ENCODE measurements at places on chromosomes 1 and 21.

GRCh38 chr21:44382536-44382935, 29.1 kb downstream of the TRPM2 start:
- no peak for DNase-seq

DNA sequence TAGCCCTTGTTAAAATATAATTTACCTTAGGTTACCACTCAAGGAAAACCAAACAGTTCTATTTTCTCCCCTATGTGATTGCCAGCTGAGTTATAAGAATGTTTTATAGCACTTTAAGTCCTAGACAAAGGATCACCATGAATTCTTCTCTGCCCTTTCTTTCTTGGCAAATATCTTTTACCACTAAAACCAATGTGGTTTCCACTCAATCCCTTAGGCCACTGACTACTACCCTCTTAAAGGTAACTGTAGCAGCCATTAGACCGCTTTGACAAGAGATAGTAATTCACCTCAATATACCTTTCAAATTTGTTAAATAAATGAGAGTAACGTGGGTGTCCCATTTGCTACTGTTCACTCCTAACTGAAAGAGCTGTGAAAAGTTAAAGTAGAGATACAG, 307.9 kb upstream of the PRMT6 start:
- no peak for DNase-seq

DNA sequence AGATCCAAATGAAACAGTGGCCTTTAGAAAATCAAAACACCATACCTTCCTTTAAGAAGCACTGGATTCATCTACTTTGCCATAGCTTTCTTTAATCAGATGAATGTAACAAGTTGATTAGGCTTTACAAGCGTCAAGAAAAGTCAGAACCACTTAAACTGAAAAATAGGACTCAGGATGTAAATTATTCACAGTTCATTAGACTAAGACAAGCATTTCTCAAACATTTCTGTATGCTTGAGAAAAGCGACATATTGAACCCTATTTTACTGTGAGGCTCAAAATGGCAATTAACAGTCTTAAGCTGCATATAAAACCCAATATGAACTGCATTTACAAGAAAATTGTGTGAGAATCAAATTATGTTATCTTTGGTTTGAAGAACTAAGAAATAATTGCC, 256.7 kb upstream of the SNX7 start:
- DNase-seq, result no peak

GRCh38 chr1:56330391-56331026, 248.9 kb downstream of the PLPP3 start:
- no peak for DNase-seq

DNA sequence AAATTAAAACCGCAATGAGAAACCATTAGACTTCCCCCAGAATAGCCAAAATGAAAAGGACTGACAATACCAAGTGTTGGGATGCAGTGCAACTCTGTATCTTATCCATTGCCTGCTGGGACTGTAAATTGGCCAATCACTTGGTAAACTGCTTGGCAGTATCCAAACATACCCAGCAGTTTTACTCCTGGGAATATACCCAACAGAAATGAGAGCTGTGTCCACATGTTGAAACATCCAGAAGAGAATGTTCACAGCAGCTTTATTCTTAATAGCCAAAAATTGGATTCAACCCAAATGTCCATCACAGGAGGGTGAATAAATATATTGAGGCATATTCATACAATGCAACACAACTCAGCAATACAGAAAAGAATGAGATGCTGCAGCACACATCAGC, 13.7 kb upstream of the FAM20B start:
- no peak for DNase-seq

DNA sequence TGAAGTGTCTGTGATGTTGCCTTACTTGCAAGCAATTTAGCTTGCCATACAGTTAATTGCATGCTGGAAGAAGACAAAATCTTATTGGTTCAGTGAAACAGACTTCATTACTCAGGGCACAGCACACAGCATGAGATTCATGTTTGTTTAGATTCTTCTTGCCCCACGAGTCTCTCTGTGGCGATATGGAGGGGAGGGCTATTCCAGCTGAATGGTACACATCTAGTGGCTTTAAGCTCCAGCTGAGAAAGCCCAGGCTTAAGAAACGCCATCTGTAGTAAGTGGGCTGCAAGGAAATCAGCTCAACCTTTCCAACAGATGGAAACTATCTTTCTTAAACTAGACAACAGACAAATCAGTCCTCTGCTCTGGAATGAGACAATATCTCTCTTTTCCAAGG, 1022.0 kb downstream of the NCAM2 start:
- no peak for DNase-seq

DNA sequence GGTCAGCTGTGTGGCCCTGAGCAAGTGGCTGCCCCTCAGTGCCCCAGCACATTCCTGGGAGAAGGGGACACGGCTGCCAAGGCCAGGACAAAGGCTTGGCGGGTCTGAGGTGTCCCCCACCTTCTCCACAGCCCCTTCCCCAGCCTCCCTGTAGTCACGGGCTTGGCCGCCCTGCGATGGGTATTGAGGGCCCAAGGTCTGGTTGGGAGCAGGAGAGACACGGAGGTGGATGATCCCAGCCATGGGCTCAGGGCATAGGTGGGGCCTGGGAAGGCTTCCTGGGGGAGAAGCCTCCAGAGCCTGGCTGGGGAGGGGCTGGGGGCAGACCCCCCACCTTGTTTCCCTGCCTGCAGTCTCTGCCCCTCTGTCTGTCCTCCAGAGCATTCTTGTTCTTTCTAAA, 27.0 kb downstream of the TTC39A start:
- no peak for DNase-seq

Data from CD4-positive, alpha-beta T cell treated with Interleukin-4 for 4 hours (primary cell).